ENCODE measurements at places on chromosomes 11 and 22. TPM values are rescaled to one million over a fixed set of nuclear protein-coding genes. Genes with fewer than 3 reads are reported as not detected.

LIF gene
- 0.94 TPM for total RNA-seq

NLRP14 gene
- not detected for total RNA-seq

DGCR6 gene
- 4.2 TPM for total RNA-seq

P2RY6 gene
- total RNA-seq, result 2.0 TPM

GRCh38 chr22:27879923-27880322 is 39.1 kb downstream of the PITPNB start:
- DNase-seq, result no peak

GRCh38 chr11:108803776-108804175 is 138.9 kb downstream of the DDX10 start:
- no peak for DNase-seq

- no peak for DNase-seq
Observed at GRCh38 chr11:24556693-24557092, 59.8 kb downstream of the LUZP2 start.

DNA sequence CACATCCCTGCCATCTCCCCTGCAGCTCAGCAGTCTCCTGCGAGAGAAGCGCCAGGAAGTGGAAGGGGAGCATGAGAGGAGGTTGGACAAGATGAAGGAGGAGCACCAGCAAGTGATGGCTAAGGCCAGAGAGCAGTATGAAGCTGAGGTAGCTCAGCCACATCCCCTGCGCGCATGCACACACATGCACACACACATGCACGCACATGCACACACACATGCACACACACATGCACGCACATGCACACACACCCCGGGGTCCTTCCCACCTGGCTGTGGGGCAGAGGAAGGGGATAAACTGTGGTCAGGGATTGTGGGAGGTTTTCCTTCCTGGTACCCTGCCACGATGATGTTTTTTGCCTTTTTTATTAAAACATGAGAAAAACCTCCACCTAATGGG is 65.3 kb downstream of the CEP164 start:
- no peak for DNase-seq

GRCh38 chr11:61281581-61282250 is 13.4 kb downstream of the VWCE start:
- DNase-seq, result peak; percentile 57

DNA sequence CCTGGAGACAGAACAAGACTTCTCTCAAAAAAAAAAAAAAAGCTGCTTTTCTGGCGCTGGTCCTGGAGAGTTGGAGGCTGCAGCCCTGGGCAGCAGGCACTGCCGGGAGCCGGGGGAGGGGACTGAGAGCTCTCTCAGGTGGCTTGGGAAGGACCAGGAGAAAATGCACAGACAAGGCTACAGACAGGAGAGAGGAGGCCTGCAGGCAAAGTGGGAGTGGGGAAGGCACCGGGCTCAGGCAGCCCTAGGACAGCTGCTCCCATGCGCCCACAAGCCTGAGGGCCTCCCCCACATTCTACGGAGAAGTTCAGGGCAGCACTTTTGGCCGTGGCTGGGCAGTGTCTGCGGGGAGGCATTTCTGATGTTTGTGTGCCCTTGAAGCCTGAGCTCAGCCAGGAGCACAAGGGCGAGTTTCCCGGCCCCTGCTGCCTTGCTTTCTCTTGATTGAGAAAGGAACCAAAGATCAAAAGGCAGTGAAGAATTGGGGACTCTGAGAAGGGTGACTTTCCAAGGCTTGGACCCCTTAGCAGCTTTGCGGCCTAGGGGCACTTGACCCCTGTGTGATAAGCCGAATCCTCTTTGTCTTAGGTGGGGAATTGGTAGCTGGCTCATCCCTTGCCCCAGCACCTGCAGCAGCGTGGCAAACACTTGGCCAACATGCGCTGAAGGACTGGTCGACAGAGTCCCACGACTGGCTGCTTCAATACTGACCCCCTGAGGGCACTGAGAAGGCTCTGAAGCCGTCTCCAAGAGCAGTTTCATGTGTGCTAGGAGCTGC is 35.3 kb downstream of the PPM1F start:
- DNase-seq, result no peak

DNA sequence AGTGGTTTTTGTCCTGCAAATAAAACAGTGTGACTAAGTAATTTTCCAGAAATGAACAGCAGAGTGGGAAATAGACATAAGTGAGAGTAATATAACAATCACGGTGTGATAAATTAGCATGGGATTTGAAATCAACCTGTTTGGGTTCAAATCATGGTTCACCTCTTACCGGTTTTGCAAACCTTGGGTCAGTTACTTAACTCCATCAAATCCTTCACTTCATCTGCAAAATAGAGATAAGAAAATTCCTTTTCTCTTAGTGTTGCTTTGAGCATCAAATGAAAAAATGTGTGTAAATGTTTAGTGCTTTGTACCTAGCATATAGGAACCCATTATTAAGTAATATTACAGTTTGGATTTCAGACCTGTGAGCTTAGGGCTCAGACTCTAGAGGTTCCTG is 152.2 kb downstream of the TEAD1 start:
- no peak for DNase-seq

DNA sequence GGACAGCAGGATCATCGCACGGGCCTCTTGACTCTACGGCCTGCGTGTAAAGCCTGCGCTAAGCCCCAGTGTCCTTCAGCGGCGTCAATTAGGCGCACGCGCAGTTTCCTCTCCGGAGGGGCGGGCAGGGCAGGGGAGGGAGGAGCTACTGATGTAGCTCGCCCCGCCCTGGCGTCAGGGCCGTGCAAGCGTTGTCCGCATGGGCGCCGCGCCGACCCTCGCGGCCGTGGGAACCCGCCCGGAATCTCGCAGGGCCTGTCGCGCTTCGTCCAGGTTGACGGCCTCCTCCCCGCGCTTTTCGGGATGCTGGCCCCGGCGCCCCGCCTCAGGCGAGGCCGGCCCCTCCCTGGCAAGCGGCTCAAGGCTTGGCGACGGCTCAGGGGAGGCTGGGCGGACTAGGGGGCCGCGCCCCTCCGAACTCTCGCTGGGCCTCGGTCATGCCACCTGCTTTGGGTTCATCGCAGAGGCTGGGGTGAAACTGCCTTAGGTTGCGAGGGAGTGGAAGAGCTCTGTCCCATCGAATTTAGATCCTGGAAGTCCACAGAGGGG is 61.1 kb downstream of the ST3GAL4 start:
- DNase-seq, result peak; percentile 95

Measured in left cardiac atrium (tissue), 4 donors.